ENCODE measurements at places on chromosomes 7 and 10.

- DNase-seq, result no peak
- peaks cover 28% of the 10 kb centered on the region for H3K36me3 ChIP-seq
- no peaks in the 10 kb centered on the region for H3K27me3 ChIP-seq
- H3K4me3 ChIP-seq, result no peak overlapping the region
These were observed 3.4 kb downstream of the TMEM209 start for GRCh38 chr7:130201796-130202195.

GRCh38 chr10:20237586-20237985, 421.4 kb downstream of the PLXDC2 start:
- DNase-seq, result no peak
- H3K4me3 ChIP-seq, result no peak overlapping the region
- no peaks in the 10 kb centered on the region for H3K36me3 ChIP-seq
- H3K27me3 ChIP-seq, result no peaks in the 10 kb centered on the region
- H3K4me1 ChIP-seq, result no peaks in the 10 kb centered on the region

- peaks cover 8% of the 10 kb centered on the region for H3K4me1 ChIP-seq
- H3K36me3 ChIP-seq, result no peaks in the 10 kb centered on the region
- H3K27ac ChIP-seq, result no peak overlapping the region
- no peak overlapping the region for H3K4me3 ChIP-seq
- DNase-seq, result no peak
These were observed 495.1 kb downstream of the RPS24 start for GRCh38 chr10:78528749-78529204.

DNA sequence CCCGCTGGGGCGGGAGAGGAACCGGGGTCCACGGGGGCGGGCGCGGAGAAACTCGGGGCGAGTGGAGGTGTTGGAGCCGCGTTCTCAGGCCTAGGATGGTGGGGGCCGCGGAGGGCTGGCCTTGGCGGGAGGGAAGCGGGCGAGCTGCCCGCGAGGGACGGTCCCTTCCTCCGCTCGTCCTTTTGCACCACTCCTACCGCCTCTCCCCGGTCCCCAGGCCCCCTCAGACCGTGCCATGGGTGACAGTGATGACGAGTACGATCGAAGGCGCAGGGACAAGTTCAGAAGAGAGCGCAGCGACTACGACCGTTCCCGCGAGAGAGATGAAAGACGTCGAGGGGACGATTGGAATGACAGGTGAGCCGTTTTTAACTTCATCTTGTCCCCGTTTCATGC, 451 bp downstream of the SRRT start:
- DNase-seq, result peak; percentile 59
- H3K27ac ChIP-seq, result peak overlapping the region; percentile 98
- peak overlapping the region; percentile 98 for H3K4me3 ChIP-seq
- H3K4me1 ChIP-seq, result peaks cover 8% of the 10 kb centered on the region
- H3K36me3 ChIP-seq, result peaks cover 42% of the 10 kb centered on the region

GRCh38 chr10:112239347-112239746, 43.9 kb upstream of the TECTB start:
- peaks cover 4% of the 10 kb centered on the region for H3K4me1 ChIP-seq
- H3K27me3 ChIP-seq, result no peaks in the 10 kb centered on the region
- no peak for DNase-seq
- H3K27ac ChIP-seq, result no peak overlapping the region

GRCh38 chr10:46070749-46071148, 24.7 kb upstream of the MSMB start:
- no peak overlapping the region for H3K27ac ChIP-seq
- H3K4me1 ChIP-seq, result no peaks in the 10 kb centered on the region
- H3K4me3 ChIP-seq, result no peak overlapping the region
- DNase-seq, result no peak

DNA sequence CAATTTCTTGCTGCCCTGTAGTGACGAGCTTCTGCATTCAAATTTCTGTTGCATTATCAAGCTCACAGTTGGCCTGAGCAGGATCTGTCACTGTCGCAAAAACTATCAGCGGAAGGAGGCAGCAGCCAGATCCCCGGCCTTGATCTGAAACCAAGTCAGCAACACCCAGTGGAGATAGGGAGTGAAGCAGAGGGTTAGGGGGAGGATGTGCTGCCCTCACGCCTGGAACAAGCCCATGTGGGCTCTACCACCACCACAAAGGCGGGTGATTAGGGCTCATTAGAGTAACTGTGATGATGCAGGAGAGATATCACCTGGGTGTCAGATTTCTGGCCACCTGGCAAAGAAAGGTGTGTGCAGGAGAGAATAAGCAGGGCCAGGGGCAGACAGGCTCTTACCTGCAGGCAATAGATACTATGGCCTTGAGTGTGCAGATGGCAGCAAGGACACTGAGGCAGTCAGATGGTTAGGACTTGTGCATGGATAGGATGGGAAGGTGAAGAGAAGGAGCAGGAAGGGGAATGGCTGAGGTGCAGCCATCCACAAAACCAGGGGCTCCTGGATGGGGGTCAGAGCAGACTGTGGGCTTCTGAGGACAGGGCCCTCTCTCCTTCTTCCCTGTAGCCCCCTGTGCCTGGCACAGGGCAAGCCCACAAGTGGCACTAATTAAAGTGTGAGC, 417.3 kb downstream of the RPS24 start:
- no peak overlapping the region for H3K4me3 ChIP-seq
- no peaks in the 10 kb centered on the region for H3K36me3 ChIP-seq
- H3K27ac ChIP-seq, result no peak overlapping the region
- DNase-seq, result no peak
- H3K4me1 ChIP-seq, result no peaks in the 10 kb centered on the region
- H3K27me3 ChIP-seq, result no peaks in the 10 kb centered on the region

DNA sequence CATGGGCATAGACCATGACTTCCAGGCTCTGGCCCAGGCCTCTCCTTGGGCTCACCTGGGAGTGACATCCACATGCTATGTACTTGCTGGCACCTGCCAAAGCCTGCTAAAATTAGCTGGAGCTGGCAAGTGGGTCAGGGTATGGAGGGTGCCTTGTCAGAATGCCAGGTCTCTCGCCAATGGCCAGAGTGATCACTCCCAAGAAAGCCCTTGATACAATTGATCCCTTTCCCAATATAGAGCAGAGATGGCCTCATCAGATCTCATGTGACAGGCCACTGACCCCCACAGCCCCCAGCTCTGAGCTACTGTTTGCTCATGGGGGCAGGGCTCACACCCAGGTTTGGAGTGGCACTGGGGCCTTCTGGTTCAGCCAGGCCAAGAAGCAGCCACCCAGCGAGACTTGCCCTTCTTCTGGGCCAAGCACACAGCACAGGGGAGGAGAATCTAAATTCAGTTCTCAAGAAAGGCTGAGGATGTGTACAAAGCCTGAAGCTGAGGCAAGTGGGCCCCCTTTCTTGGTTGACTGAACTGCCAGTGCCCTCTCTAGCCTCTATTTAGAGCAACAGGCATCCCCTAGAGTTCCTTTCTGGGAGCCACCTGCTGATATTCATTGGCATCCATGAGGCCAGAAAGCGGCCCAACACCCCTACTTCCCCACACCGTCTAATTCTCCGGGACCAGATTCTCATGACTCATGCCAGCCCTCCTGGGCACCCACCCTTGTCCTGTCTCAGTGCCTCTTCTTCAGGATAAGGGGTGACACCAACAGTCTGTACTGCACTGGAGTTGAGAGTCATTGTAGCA, 18.9 kb upstream of the MYL7 start:
- no peaks in the 10 kb centered on the region for H3K36me3 ChIP-seq
- no peak for DNase-seq
- no peaks in the 10 kb centered on the region for H3K27me3 ChIP-seq
- no peak overlapping the region for H3K27ac ChIP-seq
- H3K4me3 ChIP-seq, result no peak overlapping the region

DNA sequence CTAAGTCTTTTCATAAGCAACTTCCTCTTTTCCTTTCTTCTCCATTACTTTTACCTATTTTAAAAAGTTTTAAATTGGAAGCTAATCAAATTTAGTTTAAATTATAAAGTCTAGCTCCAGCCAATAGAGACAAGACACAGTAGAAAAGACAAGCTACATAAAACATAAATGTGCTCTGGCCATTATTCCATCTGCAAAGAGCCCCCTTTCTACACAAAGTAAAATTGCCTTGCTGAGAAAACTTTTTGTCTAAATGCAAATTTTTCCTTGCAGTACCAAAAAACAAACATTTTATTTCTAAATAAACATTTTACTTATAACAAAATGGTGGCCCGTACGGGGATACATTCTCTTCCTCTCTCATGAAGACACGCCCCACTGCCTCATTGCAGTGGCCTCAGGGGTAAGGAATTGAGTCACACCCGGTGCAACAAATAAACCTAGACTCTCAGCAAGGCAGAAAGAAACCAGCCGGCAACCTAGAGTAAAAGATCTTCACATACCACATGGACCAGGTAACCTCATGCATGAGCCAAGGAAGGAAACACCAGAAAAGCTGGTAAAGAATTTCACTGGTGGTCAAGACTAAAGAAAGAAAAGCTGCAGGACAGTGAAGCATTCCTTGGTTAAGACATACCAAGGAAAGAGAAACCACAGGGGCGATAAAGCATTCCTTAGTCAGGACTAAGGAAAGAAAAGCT, 71.6 kb upstream of the ZNF746 start:
- H3K4me1 ChIP-seq, result no peaks in the 10 kb centered on the region
- H3K4me3 ChIP-seq, result no peak overlapping the region
- peaks cover 14% of the 10 kb centered on the region for H3K36me3 ChIP-seq
- H3K27me3 ChIP-seq, result no peaks in the 10 kb centered on the region

GRCh38 chr7:131618391-131618790, 62.0 kb upstream of the PODXL start:
- no peak overlapping the region for H3K4me3 ChIP-seq
- no peaks in the 10 kb centered on the region for H3K36me3 ChIP-seq
- no peak overlapping the region for H3K27ac ChIP-seq
- DNase-seq, result no peak

DNA sequence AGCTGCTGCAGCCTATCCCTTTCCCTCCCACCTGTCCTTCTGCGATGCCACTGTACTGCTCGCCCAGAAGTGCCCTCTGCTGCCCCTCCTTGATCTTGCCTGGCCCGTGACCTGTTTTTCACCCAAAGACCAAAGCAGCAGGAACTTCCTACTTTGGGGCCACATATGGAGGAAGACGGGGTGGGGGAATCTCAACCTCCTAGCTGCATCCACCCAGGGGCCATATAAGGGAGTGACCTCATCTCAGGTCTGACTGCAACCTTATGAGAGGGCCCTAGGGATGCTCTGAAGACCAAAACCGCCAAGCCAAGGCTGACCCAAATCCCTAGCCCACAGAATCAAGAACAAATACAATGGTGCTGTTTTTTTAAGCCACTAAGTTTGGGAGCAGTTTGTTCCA, 15.7 kb downstream of the PRKCQ start:
- H3K36me3 ChIP-seq, result peaks cover 5% of the 10 kb centered on the region
- H3K4me3 ChIP-seq, result no peak overlapping the region
- H3K4me1 ChIP-seq, result peaks cover 17% of the 10 kb centered on the region
- H3K27me3 ChIP-seq, result no peaks in the 10 kb centered on the region

DNA sequence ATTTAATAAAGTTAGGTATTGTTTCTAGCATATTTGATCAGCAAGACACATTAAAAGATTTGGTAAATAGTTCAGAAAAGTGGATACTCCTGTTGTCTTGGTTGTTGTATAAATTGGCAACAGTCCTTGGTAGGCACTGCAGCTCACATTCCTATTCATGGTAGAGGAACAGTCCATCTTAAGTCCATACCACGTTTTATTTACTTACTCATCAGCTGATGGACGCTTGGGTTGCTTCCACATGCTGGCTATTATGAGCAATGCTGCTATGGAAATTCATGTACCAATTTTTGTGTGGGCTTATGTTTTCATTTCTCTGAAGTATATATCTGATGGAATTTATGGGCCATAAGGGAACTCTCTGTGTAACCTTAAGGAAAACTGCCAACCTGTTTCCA, 43.3 kb downstream of the C10orf120 start:
- no peaks in the 10 kb centered on the region for H3K4me1 ChIP-seq
- H3K27me3 ChIP-seq, result no peaks in the 10 kb centered on the region
- H3K36me3 ChIP-seq, result no peaks in the 10 kb centered on the region
- H3K4me3 ChIP-seq, result no peak overlapping the region
- no peak for DNase-seq
- no peak overlapping the region for H3K27ac ChIP-seq

GRCh38 chr10:63114031-63114814, 18.9 kb upstream of the NRBF2 start:
- H3K27ac ChIP-seq, result no peak overlapping the region
- no peak for DNase-seq
- H3K4me3 ChIP-seq, result no peak overlapping the region
- H3K4me1 ChIP-seq, result peaks cover 3% of the 10 kb centered on the region
- no peaks in the 10 kb centered on the region for H3K27me3 ChIP-seq

DNA sequence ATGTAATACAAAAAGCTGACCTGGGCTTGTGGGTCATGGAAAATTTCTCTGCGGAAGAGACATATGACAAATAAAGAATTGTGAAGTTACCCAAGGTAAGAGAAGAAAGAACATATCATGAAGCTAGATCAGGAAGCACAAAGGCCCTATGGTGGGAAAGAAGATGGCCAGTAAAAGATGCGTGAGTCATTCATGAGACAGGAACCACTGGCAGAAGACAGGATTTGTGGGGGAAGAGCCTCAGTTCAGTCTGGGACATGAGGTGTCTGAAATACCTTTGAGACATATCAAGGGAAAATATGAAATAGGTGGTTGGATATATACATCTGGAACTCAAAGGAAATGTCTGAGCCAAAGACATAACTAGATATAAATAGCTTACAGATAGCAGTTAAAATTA, 27.7 kb upstream of the AMPH start:
- H3K36me3 ChIP-seq, result no peaks in the 10 kb centered on the region
- H3K4me3 ChIP-seq, result no peak overlapping the region
- no peaks in the 10 kb centered on the region for H3K27me3 ChIP-seq
- DNase-seq, result no peak

GRCh38 chr10:93438613-93439253, 43.4 kb downstream of the MYOF start:
- H3K36me3 ChIP-seq, result no peaks in the 10 kb centered on the region
- peak overlapping the region; percentile 89 for H3K27ac ChIP-seq
- H3K4me3 ChIP-seq, result peak overlapping the region; percentile 45
- H3K27me3 ChIP-seq, result no peaks in the 10 kb centered on the region

DNA sequence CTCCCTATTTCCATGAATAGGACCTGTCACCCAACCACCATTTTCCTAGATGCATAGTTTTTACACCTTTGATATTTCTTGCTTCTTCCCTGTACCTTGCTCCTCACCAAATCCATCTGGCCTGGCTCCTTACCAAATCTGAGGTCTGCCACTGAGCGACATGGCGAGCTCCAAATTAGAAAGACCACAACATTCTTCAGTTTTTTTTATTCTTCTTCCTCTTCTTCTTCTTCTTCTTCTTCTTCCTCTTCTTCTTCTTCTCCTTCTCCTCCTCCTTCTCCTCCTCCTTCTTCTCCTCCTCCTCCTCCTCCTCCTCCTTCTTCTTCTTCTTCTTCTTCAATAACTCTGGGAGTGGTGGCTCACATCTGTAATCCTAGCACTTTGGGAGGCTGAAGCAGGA, 7.1 kb downstream of the CPED1 start:
- H3K4me3 ChIP-seq, result no peak overlapping the region
- H3K4me1 ChIP-seq, result no peaks in the 10 kb centered on the region
- H3K27ac ChIP-seq, result no peak overlapping the region
- no peaks in the 10 kb centered on the region for H3K27me3 ChIP-seq
- H3K36me3 ChIP-seq, result no peaks in the 10 kb centered on the region
- DNase-seq, result no peak

Measured in GM23338 (cell line).